Lung (tissue), 17 donors: ENCODE measurements at places on chromosomes 16 and 17. TPM values are rescaled to one million over a fixed set of nuclear protein-coding genes. Genes with fewer than 3 reads are reported as not detected.

DNA sequence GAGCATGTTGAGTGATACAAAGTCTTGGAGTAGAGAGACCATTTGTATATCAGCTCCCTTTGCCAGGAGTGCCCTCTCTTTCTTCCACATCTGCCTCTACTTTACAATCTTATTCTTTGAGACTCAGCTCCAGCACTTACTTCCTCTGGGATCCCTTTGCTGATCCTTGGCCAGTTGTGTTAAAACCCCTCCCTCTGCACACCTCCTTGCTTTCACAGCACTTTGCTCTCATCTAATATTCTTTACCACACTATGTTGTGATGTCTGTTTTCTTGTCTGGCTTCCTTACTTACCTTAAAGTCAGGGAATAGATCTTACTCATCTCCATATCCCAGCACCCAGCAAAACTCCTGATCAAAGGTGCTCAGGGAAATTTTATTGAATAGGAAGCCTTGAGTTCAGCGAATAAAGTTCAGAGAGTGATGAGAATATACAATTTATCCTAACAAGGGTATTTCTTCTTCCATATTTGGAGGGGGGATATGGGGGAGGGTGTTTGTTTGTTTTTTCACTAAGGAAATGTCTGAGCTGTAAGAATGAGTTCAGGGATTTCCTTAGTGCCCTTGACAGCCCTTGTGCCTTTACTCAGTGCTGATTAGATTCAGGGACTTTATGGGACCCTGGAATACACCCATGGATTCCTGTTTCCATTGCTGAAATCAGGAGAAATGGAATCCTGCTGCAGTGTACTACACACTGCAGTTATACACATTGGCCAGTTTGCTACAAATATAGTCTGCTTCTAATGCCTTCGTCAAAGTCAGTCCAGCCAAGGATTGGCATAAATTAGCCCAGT, 32.0 kb downstream of the MRTFB start:
- no peak for DNase-seq

- peak; percentile 65 for DNase-seq
Measured at GRCh38 chr17:1486802-1487695, 5.4 kb downstream of the MYO1C start.

GRCh38 chr17:2929881-2930533, 133.4 kb downstream of the OR1D5 start:
- no peak for DNase-seq

DNA sequence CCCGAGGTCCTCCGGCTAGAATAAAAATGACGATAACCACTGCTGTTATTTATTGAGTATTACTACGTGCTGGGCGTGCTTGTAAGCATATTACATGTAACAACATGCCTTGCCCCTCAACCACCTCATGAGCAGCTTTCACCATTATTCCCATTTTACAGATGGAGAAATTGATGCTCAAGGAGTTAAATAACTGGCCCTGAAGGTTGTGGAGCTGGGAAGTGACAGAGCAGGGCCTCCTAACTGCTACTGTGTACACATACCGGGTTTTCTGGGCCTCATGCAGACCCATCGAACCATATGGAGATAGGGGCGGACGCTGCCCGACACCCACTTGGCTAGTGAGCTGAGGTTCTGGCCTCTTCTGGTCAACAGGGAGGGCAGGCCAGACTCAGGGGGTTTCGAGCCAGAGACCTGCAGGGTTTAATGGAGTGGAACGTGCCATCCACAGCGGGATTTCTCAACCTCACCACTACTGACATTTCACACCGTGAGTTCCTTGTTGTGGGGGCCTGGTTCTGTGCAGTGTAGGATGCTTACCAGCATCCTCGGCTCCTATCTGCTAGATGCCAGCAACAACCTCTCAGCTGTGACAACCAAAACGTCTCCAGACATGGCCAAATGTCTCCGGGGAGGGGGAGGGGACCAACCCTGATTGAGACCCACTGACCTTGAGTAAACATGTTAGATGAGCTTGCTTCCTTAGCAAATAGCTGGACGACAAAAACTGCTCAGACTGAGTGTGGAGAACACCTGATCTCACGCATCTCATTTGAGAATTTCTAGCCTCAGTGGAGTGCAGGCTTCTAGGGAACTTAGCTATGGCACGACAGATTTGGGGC, 432.0 kb downstream of the SLC39A11 start:
- no peak for DNase-seq

DNA sequence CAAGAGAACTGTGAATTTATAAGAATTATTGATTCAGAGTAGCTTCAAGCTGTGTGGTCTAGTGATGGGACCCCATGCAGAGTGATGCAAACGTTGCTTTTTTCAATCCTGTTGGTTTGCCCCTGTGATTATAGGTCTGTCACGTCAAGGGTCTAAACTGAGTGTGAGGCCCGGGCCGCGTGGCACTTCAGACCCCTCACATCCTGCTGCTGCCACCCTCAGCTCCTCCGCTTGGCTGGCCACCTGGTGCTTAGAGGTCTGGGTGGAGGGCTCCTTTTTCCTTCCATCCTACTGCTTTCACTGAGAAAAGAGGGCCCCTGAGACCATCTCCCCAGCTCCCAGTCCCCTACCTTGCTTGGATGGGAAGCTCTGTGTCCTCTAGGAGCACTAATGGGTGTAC, 12.0 kb downstream of the MYL4 start:
- DNase-seq, result no peak

DNA sequence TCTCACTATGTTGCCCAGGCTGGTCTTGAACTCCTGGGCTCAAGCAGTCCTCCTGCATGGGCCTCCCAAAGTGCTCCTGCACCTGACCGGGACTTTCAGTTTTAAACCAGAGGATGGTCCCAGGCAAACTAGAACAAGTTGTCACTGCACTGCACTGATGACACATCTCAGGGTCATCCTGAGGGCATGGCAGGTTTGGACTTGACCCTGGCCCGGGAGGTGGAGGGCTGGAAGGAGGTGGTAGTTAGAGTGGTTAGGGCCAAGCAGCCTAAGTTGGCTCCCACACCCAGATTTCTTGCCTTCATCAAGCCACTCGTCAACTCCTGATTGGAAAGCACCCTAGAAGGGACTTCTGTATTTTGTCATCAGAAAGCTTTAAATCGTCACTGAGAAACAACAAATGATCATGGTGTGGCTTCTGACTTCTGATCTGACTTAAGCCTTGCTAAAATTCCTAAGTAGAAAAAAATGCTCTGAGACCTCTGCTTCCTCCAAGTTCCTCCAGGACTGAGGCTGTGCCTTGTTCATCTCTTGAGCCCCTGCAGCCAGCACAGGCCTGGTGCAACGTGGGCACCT, 43.5 kb downstream of the EMP2 start:
- no peak for DNase-seq

- no peak for DNase-seq
Measured at GRCh38 chr17:35560703-35561102, at the start of gene SLFN14. TSS of gene SLFN14 (minus strand) at chr17:35560819. CDS start at chr17:35558062, 2,757 bp downstream.

DNA sequence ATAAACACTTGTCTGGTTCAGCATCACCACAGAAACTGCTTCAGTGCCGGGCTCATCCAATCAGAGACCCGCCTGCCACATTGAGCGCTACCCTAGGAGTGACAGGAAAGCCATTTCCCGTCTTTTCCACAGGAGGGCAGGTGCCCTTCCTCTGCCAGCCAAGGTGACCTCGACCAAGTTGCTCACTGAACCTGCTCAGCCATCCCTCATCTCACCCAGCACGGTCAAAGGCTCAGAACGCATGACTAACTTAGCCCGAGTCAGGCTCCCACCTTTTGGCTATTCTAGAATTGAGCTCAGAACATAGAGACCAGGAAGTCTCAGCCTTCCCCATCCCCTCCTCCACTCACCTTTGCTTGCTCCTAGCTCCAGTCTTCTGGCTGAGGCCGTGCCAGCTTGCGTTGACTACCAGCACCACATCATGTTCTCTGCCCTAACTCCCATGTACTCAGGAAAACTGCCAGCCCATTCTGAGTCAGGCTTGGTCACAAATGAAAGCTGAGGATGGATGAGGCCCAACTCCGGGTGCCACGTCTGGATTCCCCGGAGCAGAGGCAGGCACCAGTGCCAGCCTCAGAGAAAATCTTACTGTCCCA, 15.6 kb downstream of the MRPS23 start:
- DNase-seq, result no peak

DNA sequence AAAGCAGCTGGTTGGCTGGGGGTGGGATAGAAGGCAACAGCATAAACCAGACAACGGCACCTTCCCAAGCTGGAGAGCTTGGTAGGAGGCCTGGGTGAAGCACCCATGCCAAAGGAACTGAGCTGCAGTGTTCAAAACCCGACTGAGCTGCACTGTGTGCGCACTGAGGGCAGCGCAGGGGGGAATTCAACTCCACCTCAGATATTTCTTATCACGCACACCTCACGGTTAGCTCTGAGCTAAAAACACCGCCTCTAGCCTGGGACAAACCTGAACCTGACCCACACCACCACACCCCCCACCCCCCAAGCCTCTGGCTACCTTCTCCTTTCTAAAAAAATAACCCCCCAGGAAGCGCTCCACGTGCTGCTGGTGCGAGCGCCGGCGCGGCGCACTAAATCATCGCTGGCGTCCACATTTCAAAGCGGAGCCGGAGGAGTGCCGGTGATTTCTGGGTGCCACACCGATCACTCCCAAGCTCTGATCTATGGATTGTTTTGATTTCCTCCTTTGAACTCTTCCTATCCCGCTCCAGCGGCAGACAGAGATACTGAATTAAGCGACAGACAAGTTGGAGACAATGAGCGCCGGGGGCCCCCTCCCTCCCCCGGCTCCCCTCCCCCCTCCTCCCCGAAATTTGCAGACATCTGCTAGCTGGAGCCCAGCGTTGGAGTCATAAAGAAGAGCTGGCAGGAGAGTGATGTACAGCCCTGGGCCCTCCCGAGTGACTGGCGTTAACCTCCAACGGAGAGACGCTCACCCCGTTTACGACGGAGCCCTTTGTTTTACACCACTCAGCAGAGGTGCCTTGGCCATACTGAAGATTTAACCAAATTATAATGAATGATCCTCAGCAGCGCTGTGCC, 85.0 kb downstream of the NOG start:
- peak; percentile 28 for DNase-seq

GRCh38 chr17:44807817-44808155, 22.3 kb downstream of the GJC1 start:
- DNase-seq, result no peak

DNA sequence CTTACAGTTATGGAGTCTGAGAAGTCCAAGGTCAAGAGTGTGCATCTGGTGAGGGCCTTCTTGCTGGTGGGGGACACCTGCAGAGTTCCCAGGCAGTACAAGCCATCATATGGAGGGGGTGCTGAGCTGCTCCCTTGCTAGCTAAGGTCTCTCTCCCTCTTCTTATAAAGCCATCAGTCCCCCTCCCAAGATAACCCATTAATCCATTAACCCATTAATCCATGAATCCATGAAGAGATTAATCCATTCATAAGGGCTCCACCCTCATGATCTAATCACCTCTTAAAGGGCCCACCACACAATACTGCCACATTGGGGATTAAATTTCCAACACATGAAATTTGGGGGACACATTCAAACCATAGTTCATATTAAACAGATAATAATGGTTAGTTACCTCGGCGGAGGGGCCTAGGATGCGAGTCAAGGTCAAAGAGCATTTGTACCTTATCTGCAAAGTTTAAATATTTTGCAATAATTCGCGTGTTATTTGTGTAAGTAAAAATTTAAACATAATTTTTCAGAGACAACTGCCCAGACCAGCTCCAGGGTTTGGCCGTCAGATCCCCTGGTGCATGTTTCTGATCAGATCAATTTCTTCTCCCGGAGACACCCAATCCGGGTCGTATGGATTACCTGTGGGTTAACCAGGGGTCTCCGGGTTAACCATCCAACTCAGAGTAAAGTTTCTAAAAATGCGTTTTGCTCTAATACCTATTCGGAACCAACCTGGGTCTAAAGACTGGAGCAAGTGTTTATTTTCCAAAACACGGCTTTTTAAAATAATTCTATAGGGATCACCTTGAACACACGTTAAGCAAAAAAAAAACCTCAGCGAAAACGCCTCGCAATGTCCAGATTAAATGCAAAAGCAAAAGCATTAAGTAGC, 740 bp upstream of the POLR3E start:
- DNase-seq, result no peak

DNA sequence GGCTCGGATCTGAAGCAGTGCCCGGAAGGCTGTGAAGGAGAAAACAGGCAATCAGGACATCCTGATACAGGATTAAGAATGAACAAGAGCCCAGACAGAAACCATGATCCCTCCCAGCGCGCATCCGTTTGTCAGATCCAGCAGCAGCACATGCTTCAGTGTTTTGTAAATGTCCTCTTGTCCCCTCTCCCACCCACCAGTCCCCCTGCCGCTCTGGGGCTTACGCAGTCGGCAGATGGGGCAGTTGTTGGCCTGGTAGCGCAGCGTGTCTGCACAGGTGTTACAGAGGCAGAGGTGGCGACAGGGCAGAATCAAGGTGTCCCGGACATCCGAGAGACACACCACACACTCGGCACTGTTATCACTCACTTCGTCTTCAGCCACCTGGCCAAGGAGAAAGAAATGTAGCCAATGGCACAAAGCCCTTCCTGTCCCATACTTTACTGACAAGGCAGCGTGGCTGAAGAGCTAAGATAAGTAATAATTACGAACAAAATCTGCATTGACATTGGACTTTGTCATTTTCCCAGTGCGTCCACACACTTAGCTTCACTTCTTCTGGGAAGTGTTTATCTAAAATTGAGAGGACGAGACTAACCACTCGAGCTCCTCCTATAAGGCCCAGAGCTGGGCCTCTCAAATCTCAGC, 20.7 kb upstream of the FOXJ1 start:
- no peak for DNase-seq

DNA sequence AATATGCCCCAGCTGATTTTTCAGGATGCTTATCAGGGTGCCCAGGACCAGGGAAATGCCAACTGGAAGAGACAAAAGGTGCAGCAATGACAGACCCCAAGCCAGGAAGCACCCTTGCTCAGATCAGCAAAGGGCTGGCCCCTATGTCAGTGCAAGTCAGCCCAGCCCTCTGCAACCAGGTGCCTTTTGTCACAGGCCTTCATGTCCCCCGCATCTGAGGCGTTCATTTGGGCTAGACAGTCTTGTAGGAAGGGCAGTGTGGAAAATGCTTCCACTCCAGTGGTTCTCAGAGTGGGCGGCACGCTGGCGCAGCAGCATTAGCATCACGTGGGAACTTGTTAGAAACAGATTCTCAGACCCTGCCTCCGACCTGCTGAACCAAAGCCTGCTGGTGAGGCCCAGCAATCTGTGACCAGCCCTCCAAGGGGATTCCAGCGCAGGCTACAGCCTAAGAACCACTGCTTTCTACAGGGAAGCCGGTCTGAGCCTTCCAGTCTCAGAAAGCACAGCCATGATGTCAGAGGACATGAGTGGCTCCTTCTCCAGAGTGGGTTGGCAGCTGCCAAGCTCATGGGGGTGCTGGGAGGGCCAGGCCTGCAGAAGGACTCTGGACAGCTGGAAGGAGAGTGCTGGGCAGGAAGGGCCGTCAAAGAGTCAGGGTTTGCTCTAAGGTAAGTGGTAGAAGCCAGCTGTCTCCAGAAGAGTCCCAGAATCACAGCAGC, 13.1 kb downstream of the SLC47A2 start:
- DNase-seq, result peak; percentile 63

GRCh38 chr17:49618028-49618611, 42.4 kb downstream of the NXPH3 start:
- DNase-seq, result no peak

- no peak for DNase-seq
Measured at GRCh38 chr16:46932802-46933201, 40.7 kb downstream of the DNAJA2 start.

GRCh38 chr17:44219108-44219615, 313 bp downstream of the UBTF start:
- DNase-seq, result peak; percentile 78

- DNase-seq, result no peak
Measured at GRCh38 chr16:46568472-46569230, 52.5 kb downstream of the SHCBP1 start.

Gene PPM1E
- total RNA-seq, result 1.1 TPM

Gene RMI2
- total RNA-seq, result 4.4 TPM

Gene HP
- total RNA-seq, result 450 TPM

Gene RBFOX1
- total RNA-seq, result 3.0 TPM
